ENCODE measurements at places on chromosomes 5 and 9.

DNA sequence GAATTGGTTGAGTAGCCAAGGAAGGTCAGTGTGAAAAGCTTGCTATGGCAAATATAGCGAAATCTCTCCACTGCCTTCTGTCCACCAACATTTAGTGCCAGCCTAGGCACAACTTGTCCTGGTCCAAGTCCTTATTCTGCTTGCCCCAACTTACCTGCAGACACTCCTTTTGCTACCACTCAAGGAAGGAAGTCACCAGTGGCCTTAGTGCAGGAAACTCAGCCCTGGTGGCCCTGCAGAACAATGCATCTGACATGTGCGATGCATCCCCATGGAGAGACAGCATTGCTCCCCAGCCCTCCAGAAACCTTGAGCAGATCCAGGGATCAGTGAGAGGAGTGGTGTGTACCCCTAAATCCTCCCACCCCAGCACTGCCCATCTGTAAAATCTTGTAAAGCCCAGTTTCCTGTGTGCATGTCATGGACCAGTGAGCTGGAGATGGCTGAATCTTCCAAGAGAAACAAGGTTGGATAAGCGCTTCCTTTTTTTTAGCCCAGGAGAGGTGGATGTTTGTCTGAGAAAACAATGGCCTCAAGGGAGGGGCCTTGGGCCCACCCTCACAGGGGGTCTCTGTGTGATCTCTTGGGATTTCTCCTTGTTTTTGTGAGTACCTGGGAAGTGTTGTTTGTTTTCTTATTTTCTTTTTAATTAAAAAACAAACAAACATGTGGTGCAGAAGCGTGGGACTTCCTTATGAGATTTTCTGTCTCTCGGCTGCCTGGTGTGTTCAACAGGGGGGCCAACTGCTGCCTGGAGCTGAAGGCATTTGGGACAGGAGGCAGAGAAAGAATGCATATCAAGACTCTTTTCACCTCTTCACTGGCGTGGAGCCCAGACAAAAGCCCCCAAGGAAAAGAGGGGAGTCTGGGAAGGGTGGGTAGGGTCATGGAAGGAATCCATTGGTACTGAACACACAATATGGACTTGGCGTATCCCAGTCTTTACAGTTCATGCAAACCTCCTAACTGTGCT lies 3.6 kb downstream of the FOXI1 start:
- DNase-seq, result no peak

DNA sequence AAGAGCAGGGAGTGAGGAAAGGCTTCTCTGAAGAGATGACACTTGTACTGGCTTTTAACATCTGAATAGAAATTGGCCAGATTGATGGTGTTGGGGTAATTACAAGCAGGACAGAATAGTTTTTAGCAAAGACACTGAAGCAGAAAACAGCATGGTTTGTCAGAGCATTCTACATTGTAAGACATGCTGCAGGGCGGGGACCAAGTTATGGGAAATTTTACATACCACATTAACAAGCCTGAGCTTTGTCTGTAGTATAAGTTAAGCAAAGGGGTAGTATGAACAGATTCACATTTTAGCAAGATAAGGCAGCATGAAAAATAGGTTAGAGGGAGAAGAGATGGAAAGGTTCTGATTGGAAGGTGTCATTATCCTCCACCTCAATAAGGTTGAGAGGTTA lies 66.5 kb downstream of the JMY start:
- DNase-seq, result no peak

DNA sequence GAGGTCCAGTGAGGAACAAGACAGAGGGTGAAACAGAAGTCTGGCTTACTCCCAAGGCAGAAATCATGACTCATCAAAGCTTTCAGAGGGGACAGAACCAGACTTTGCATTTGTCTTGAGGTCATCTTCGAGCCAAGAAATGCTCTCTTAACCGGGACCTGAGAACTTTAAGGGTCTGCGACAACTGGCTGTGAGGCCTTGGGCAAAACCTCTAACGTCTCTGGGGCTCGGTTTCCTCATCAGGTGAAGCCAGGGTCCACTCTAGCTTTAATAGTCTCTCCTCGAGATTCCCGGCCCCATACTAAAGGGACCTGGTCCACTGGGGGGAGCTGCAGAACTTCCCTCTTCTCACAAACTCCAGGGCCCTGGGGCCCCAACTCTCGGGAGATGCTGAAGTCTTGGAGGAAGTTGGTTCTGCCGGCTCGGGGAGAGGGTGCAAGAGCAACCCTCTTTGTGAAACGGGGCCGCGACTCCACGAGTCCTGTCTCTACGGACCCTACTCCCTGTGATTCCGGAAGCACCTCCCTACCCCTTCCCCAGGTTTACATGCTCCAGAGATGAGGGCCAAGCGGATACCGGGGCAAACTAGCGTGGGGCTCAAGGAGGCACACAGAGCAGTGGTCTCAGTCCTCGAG lies 2.6 kb downstream of the GLIS3 start:
- peak; percentile 63 for DNase-seq

- DNase-seq, result no peak
These were observed 12.9 kb upstream of the RHOBTB3 start for GRCh38 chr5:95718203-95718602.

DNA sequence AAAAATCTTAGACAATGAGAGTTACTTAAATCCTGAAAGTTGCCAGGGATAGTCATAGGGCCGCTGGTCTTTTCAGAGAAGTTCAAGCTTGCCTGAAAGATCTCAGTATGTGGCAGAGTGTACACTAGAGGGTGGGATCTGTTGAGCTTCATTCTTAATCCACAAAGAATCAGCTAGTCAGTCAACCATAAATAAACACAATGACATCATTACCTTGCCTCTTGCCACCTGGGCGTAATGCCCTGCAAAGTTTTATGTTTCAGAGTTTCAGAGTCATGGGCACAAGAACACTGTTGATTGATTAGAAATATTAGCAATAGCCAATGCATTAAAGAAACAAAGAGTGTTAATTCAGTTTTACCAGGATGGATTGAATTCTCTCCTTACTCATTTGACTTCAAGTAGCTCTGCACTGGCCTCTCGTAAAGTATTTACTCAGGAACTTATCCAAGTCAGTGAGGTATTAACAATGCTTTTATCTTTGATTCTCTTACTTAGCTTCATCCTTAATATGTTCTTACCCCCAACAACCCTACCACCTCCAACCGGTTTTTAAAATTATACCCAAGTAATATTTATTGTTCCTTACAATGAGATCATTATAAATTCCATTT lies 14.3 kb upstream of the ANXA1 start:
- DNase-seq, result peak; percentile 80

DNA sequence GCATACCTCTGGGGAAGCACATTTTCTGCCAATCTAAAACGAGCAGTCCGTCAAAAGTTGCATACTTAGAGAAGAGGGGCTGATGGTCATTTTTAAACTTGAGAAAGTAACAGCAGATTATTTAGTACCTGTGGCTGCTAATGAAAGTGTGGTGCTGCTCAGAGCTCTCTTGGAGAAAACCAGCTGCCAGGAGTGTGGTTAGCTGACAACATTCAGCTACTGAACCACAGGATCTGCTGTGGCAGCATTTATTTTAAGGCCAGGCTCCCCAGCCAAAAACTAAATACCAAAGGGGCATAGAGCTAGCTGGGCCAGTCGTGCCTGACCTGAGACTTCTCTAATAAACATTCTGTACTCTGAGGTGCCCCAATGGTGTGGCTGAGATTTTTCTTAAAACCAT lies 203.6 kb downstream of the EDIL3 start:
- no peak for DNase-seq

GRCh38 chr5:66658516-66658915 lies 62.3 kb downstream of the MAST4 start:
- DNase-seq, result no peak

- no peak for DNase-seq
These were observed 107.1 kb downstream of the SEMA5A start for GRCh38 chr5:9438596-9439354.

DNA sequence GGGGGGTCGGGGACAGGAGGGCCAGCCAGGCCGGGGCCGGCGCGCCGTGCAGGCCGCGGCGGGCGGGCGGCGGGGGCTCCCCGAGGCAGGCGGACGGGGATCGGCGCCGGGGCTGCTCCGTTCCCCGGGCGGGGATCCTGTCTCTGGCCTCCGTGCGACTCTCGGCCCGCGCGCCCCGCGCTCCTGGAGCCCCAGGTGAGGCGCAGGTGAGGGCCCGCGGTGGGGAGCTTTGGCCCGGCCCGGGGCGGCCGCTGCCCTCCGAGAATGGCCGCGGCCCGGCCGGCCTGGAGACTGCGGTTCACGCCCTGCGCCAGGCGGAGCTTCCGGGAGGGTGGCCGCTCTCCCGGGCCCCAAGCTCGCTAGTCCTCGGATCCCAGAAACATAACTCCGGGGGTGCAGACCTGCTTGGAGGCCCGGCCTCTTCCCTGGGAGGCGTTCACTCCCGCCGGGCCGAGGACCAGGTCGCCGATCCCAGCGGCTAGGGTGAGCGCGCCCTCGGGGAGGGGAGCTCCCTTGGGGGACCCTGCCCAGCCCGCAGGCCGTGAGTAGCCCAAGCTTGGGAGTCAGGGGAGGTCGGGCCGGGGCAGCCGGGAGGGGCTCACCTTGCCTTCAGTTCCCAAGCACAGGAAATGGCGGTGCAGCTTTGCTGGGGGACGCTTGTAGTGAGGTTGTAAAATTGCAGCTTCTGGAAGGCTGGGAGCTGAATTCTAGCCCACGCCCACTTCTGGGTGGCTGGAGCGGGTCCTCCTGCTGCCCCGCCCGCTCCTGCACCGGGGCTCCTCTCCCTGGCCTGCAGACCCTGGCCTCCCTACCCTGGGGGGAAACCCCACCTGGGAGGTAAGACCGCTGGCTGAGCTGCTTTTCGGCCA lies 723 bp downstream of the PPP1R26 start:
- DNase-seq, result no peak

DNA sequence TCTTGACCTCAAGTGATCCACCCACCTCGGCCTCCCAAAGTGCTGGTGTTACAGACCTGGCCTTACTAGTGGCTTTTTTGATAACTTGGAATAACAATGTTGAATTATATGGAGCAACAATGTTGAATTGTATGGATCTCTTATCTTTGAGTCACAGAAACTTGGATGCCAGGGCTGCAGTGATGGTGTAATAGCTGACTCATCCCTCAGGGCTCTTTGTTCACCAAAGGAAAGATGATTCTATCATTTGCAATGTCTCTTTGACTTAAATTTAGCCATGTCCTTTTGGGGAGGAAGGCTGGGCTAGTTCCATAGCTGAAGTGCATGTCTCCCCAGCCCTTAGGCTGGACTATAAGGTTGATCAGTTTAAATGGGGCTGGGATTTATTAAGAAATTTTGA lies 172.3 kb downstream of the PDZD2 start:
- DNase-seq, result peak; percentile 86

- DNase-seq, result no peak
These were observed 181.8 kb downstream of the HSPA4 start for GRCh38 chr5:133233616-133234015.

DNA sequence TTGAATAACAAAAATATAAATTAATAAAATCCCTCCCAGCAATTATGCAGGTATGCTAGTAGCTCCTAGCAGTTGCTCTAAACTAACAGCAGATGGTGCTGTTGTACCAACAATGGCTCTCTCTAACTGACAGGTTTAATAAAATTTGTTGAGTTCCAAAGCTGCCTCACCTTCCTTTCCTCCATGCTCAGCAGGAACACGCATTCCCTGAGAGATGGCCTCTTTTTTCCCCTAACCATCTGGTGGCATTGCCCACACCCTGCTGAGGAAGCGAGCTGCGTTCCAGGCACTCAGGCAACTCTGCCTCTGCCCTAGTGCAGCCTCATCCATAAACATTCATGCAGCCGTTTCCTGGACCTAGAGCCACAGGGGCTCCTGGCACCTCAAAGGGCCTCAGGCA lies 106.2 kb downstream of the KLHL3 start:
- DNase-seq, result no peak

DNA sequence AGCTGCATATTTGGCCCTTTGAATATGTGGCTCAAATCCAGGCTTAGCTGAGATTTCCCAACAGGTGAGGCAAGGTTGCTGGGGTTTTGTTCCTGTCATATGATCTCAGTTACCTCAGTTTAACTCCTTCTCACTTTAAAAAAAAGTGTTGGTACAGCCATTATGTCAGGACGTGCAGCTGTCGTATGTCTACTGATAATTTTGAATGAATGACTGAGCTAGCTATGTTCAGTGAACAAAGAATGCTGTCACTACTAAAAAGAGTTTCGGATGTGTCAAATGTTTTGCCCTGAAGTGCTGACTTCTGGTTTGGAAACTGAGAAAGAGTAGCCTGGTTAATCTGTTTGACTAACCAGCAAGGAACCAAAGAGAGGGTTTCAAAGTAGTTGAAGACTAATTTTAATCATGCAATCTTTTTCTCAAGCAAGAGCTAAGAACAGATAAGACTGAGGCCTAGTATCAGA lies 106.3 kb upstream of the NR3C1 start:
- no peak for DNase-seq

DNA sequence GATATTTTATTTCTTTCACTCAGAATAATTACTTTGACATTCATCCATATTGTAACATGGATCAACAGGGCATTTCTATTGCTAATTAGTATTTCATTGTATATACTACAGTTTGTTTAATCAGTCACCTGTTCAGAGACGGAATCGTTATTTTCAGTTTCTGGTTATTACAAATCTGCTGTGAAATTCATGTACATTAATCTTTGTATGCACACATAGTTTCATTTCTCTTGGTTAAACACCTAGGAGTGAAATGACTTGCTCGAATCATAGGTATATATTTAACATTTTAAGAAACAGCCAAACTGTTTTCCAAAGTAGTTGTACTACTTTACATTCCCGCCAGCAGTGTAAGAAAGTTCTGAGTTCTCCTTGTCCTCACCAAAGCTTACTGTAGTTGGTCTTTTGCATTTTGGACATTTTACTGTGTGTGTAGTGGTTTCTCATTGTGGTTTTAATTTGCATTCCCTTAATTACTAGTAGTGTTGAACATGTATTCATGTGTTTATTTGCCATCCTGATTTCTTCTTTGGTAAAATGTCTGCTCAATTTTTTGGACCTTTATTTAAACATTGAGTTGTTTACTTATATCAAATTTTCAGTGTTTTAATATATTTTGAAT lies 198.2 kb downstream of the SAXO1 start:
- no peak for DNase-seq

- peak; percentile 70 for DNase-seq
These were observed 21.2 kb upstream of the LOX start for GRCh38 chr5:122099060-122099790.

DNA sequence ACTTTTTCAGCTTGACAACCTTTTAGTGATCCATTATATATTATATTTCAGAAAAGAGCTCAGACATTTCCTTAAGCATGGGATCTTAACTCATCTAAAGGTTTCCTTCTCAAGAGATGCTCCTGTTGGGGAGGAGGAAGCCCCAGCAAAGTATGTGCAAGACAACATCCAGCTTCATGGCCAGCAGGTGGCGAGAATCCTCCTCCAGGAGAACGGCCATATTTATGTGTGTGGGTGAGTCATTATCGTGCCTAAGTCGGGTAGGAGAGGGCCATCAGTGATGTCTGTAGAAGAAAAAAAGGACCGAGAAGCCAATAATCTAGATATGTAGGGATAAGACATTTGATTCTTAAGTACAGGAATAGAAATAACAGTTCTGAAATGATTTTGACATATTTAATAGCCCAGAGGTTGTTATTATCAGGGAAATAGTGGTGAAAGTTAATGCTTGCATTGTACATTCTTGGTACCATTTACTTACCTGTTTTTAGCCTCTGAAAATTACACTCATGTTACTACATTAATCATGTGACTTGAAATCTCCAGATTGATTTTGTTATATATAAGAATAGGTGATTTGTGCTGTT lies 28.2 kb downstream of the MTRR start:
- no peak for DNase-seq

All from foreskin keratinocyte (primary cell).